ENCODE measurements at places on chromosomes 4 and X.

DNA sequence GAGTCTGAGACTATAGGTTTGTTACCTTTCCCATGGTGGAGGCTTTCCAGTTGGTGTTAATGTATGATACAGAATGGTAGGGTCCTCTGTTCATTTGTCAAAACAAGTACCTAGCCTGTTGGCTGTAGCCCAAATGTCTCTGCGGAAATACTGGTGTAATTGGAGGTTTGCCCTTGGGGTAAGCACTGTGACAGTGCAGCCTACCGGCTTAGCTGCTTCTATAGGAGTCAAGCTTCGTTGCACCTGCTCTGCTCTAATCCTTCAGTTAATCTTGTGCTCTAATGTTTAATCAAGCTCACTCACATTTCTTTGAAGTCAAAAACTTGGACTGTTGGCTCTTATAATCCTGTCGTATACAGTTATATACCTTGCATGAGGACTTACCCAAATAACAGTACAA is 203.4 kb downstream of the CCNG2 start:
- no peak for DNase-seq

- no peak for DNase-seq
Measured at GRCh38 chrX:16155581-16156096, 11.6 kb upstream of the MAGEB17 start.

GRCh38 chr4:53066155-53066554 is 204.0 kb downstream of the RASL11B start:
- DNase-seq = no peak

GRCh38 chr4:29734343-29735213 is 985.6 kb upstream of the PCDH7 start:
- DNase-seq = no peak

DNA sequence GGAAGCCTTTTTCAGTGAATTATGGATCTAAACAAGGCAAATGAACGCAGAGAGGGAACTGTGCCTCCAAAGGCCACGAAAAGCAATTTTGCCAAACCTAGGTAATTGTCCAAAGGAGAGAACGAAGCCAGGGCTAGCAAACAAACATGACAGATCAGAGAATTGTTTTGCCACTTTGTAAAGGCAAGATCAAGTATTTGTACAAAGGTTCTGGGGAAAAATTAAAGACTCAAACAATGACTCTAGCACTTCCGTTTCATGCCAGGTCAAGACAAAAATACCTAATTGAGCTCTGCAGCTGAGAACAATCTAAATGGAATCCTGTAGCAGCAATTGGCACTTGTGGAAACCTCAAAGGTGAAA is 8.5 kb downstream of the RBM47 start:
- no peak for DNase-seq

- no peak for DNase-seq
Measured at GRCh38 chrX:133983256-133983973, 2.0 kb downstream of the GPC3 start.

DNA sequence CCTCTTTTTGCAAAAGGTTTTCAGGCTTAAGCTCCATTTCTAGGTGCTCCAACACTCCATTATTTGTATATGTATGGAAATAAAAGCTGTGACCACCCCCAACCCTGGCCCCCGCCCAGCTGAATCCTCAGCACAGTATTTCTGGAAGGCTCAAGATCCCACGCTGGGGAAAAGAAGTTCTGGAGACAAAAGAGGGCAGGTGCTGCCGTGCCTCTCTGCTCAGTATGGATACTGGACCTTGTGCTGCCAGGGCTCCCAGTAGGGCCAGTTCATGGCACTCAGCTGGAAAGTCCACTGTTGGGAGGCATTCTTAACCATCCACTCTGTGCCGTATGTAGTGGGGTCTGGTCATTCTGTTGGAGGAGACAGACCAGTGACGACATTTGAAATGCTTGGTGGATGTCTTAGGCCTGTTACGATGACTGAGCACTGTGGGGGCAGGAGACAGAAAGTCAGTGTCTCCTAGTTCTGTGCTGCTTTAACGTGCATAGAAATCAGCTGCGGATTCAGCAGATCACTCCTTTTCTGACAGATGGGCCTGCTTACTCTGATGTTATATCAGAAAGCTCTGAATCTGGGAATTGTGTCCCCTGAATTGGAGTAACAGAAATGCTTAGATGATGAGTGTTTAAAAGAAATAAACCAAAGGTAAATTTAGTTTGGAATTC is 48.4 kb upstream of the MSANTD1 start:
- no peak for DNase-seq

GRCh38 chrX:56811599-56811998 is 82.6 kb downstream of the NBDY start:
- no peak for DNase-seq

DNA sequence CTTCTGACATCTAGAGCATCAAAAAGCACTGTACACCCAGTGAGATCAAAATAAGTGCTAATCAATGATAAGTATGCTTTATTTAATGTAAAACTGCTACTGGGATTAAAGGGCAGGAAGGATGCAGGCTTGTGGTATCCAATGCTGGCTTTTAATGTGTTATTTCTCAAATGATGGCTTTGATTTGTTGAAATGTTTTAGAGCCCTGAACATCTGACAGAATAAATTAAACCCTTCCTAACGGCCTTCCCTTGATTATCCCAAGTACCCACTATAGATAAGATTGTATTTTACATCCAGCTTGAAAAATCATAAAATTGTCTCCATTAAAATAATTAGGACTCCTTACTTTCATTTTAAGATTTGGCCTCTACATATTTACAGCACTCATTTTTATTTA is 382.9 kb downstream of the HNRNPD start:
- DNase-seq = no peak

GRCh38 chrX:10856797-10857196 is 236.4 kb upstream of the MID1 start:
- no peak for DNase-seq

DNA sequence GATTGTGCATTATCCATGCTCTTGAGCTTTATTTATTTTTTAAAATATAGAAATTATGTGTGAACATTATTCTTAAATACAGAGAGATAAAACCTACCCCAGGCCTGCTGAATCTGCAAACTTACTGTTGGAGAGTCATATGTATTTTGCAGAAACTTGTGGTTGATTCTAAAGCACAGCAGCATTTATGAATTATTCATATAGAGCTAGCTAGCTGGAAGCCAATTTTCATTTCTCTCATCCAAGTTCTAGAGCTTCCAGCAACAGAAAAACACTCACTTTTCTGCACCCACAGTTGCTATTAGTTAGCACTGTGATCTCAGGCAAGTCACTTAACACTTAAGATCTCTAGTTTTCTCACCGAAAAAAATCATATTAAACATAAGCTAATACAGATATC is 479.5 kb upstream of the FAM47C start:
- no peak for DNase-seq

- no peak for DNase-seq
Measured at GRCh38 chr4:122309988-122310626, 68.7 kb upstream of the ADAD1 start.

DNA sequence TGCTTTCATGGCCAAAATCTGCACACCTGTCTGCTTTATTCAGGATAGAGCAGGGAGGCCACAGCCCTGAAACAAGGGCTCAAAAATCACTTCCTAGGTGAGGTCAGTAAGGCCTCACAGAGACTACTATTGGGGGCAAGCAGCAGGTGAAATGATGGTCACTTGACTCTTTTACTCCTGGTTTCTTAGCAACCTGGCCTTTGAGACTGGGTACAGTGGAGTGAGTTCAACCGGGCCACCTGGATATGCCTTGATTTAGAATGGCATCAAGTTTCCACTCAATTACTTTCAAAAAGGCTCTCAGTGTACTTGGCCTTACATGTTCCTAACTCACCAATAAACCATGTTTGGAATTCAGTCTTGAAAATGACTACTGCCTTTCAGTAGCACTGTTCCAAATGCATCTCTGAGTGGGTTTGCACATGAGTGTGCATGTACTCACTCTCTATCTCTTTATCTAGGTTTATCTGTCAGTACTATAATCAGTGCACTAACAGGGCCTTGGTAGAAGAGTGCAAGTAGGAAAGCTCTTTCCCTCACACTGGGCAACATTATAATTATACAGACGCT is 388.2 kb downstream of the OPHN1 start:
- DNase-seq = no peak

DNA sequence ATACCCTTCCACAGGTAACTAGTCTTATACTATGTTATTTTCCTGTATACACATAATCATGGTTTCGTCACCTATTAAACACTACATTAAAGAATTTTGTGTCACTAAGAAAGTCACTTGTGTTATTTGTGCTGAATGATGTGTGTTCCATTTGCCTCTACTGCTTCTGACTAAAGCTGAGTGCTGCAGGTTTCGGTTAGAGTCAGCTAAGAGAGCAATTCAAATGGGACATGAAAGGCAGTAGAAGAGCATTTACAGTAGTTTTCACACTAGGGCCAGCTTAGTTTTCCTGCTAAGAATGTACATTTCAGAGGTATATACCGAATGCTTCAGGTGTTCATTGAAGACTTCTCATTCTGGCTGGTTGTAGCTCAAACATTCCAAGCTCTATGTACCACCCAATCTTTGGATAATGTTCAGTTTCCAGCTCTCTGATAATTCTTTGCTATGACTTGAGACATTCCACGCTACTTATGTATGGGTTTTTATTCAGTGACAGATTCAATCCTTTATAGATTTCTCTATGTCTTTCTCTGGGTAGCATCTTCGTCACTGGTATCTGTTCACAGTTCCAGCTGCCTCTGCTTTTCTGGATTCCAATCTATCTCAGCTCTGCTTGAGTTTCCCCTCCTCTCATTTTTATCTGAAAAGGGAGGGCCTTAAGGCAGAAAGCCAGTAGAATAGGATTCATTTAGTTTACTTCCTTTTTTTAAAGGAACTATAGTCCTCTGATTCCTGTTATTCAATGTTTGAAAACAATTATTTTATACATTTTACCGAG is 164.4 kb downstream of the CXXC4 start:
- no peak for DNase-seq

DNA sequence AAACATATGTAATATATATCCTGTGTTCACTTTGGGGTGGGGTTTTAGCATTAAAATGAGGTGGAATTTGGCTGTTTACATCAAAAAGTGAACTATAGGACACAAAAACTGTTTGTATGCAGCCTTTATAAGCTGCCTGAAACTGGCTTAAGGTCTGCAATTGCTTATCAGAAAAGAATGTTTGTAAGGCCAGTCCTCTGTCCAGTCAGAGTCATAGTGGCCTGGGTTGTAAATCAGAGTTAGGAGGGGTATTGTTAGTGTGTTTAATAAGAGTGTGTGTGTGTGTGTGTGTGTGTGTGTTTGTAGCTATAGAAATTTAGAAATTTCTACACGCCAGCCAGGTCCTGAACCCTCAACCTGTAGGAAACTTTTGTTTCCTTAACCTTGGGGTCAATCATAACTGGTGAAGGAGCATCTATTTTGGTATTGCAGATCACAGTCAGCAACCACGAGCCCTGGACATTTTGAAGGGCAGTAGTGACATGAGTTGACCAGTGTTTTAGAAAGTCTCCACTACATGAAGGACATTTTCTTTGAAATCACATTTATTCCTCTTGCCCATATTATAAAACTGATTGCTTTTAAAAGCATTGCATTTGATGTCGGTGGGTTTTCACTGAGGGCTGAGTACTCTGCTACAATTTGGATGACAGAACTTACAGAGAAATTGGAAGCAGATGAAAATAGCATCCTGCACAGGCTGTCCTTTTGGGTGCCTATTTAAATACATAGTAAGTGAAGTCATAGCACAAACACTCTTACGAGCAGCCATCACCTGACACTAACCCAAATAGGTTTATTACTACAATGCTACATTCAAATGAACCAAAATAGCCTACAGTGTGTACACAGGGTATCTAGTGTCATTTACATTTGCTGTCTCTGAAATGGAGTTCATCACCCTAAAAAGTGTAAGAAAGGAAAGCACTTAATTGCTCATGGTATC is 11.2 kb upstream of the TMEM154 start:
- DNase-seq = no peak

DNA sequence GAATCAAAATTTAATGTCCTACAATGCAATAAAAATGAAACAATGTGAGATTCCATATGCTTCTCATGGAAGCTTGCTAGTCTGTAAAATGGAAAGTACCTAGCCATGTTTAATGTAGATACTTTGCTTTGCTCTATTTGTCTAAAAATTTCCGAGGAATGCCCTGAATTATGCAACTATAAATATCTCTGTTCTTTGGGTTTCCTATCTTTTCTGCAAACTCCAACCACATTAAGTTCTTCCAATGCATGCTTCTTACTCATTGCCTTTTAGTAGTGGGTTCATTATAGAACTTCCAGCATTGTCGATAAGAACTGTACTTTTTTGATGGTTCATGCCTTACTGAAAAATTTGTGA is 178.3 kb downstream of the RASL11B start:
- DNase-seq = no peak

GRCh38 chrX:39195156-39195555 is 393.9 kb downstream of the MID1IP1 start:
- no peak for DNase-seq

DNA sequence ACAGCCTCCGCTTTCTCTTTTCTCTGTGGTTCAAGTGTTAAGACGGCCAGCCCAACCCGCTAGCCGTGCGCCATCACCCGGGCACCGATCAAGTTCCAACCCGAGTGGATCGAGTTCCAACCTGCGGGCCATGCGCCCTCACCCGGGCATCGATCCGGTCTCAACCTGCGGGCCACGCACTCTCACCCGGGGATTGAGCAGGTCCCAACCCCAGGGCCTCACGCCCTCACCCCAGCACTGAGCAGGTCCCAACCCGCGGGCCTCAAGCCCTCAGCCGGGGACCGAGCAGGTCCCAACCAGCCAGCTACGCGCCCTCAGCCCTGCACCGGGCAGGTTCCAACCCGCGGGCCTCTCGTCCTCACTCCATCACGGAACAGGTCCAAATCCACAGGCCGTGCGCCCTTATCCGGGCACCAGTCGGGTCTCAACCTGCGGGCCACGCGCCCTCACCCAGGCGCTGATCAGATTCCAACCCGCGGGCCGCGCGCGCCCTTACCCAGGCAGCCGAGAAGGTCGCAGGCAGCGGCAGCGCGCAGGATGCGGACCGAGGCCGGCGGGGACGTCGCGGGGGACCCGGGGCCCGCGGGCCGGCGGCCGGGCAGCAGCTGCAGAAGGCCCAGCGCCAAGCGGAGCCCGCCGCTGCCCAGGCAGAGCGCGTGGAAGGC is 443 bp downstream of the GPR143 start:
- no peak for DNase-seq

- DNase-seq = no peak
Measured at GRCh38 chr4:123449362-123449761, 52.8 kb downstream of the SPRY1 start.

DNA sequence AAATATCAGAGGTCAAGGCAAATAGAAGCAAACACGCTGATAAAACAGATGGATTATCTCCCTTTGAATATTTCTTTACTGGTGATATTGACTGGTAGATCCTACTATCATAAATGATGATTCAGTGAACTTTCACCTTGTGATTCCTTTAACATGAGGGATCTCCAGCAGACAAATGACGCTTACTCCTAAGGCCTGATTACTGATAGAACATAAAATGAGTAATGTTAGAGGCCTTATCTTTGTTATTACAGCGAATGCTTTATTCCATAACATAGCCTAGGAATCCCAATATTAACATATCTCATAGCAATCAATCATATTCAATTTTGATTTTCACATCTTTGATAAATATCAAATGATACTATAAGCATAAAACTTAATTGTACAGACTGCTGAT is 152.3 kb downstream of the SLC10A7 start:
- DNase-seq = no peak

GRCh38 chr4:26365537-26366150 is 44.8 kb downstream of the RBPJ start:
- no peak for DNase-seq
